ENCODE measurements at places on chromosomes 2 and 18. TPM values are rescaled to one million over a fixed set of nuclear protein-coding genes. Genes with fewer than 3 reads are reported as not detected.

DNA sequence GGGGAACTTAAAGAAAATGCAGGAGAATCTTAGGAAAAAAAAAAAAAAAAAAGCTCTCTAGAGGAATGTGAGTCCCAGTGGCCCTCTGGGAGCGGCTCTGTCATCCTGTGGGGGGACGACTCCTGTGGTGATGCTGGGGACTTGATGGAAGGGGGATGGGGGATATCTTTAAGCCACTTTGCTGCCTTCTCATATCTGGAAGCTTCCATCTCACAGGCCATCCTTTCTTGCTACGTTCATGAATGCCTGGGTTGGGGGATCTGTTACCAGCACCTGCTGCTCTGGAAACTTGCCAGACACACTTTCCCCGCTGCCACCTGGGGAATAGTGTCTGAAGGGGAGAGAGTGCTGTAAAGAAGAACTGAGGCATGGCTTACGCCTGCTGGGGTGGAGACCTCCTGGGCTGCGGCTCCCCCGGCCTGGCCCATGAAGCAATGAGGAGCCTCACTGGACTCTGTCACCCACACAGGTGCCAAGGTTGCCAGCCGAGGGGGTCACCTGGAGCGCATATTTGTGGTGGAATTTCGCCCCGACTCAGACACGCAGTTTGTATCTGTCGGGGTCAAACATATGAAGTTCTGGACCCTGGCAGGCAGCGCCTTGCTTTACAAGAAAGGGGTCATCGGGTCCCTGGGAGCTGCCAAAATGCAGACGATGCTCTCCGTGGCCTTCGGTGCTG, 92.8 kb downstream of the RTN4 start:
- peak; percentile 71 for DNase-seq

DNA sequence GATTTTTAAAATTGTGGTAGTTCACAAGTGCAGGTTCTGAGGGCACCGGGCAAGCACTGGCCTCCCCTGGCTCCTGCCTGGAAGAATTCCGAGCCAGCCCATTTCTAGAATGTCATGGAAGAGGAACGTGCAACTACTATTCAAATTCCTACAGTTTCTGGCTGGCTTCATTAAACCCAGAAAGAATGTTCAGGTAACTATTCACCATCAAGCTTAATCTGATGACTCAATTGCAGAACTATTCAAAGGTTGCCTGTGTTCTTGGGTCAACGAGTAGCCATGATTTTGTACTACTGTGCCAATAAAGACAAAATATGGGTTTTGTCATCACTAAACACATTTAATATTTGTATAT, 14.3 kb upstream of the MFF start:
- DNase-seq = no peak

DNA sequence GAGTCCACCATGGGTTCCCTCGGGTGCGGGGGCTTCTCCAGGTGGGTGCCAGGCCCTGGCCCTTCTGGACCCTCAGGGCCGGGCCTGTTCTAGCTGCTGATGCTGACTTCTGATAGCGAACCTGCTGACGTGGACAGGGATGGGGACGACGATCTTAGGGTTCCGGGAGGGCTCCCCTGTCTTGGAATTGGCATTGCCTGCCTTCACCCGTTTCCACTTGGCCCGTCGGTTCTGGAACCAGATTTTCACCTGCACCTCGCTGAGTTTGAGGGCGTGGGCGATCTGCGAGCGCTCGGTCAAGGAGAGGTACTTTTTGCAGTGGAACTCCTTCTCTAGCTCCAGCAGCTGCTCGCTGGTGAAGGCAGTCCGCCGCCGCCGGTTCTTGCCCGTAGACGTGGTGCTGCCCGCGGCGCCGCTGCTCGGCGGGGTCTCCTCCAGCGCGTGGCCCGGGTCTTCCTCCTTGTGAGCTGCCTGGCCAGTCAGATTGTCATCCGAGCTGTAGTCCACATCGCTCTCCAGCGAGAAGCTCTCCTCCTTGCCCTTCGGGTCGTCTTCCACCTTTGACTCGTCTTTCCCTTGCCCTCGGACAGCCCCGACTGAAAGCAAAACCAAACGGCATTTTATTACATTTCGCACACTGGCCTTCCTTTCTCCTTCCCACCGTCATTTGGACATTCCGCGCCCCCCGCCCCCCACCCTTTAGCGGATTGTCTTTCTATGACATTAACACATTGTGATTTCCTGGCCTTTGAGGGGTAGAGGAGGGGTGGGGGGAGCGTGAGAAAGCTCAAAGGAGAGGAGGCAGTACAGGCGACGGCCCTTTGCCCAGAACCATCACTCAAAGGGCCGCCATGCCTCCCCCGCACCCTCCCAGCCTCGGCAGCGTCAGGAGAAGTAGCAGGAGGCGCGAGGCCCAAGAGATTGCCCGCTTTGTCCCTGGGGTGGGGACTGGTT, 2.1 kb downstream of the GBX2 start:
- peak; percentile 60 for DNase-seq

DNA sequence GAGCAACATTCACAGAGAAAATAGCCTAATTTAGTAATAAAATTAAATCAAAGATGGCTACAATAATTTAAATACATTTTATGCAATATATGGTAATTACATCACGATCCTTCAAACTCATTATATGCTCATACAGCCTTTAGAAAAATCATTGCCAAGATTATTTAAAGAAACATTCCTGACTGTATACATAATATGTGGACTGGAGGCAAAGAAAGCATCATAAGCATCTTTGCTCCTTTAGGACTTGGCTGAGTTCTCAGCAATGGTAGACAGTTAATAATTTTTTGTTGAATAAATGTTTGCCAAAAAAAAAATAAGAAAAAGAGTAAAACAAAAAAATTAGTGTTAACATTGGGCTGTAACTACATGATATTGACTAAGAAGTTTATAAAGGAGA, 26.9 kb downstream of the NCKAP5 start:
- DNase-seq = no peak

DNA sequence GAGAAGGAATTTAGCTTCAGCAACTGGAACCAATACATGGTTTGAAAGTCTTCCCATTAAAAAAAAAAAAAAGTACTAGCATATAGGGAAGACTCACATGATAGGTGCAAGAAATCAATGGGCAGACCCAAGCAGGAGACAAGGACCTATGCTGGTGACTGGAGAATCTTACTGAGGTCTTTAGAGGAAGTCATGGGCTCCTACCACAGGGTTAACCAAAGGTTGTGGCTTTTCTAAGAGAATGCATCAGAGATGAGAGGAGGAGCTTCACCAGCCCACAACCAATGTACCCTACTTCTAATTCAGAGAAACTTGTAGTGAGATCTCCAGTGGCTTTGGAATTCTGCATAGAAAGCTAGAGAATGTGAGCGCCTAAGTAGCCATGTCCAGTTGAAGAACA, 207.4 kb downstream of the NCKAP5 start:
- no peak for DNase-seq

- DNase-seq = no peak
Observed at GRCh38 chr2:201136889-201137321, 20.9 kb downstream of the CFLAR start.

GRCh38 chr18:7830468-7830867, 263.4 kb downstream of the PTPRM start:
- peak; percentile 48 for DNase-seq

DNA sequence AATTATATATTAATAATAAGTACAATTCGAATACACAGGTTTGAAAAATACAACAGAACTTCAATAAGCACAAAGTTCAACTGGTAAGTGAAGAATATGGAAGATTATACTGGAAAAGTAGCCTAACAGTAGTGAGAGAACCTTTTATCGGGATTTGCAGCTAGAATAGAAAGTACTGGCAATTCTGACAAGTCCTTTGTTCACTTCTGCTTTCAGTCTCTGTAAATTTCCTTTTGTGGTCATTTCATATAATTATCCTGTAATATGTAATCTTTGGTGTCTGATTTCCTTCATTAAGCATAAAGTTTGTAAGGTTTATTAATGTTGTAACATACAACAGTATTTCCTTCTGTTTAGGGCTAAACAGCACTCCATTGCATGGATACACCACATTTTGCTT, 67.2 kb downstream of the CUL3 start:
- no peak for DNase-seq

Gene CAPN13
- total RNA-seq = 0.94 TPM

Gene TRIM43
- total RNA-seq = 0.23 TPM

Gene FAM124B
- total RNA-seq = 6.8 TPM

Measured in GM23338 (cell line).